Activated CD4-positive, alpha-beta T cell treated with anti-CD3 and anti-CD28 coated beads for 1 hour (primary cell): ENCODE measurements at places on chromosomes 11 and 22.

- DNase-seq = no peak
These were observed 57.6 kb downstream of the NRXN2 start for GRCh38 chr11:64665411-64665821.

DNA sequence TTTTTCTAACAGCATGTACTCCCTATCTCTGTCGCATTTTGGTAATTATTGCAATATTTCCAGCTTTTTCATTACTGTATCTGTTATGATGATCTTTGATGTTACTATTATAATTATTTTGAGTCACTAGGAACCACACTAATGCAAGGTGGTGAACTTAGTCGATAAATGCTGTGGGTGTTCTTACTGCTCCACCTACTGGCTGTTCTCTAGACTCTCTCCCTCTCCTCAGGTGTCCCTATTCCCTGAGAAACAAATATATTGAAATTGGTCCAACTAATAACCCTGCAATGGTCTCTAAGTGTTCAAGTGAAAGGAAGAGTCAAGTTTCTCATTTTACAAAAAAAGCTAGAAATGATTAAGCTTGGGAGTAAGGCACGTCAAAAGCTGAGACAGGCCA, 10.5 kb downstream of the ARL14EP start:
- no peak for DNase-seq

- no peak for DNase-seq
These were observed 81.0 kb downstream of the FBXO7 start for GRCh38 chr22:32555581-32555980.

GRCh38 chr22:36541831-36542411, 13.0 kb upstream of the EIF3D start:
- no peak for DNase-seq

DNA sequence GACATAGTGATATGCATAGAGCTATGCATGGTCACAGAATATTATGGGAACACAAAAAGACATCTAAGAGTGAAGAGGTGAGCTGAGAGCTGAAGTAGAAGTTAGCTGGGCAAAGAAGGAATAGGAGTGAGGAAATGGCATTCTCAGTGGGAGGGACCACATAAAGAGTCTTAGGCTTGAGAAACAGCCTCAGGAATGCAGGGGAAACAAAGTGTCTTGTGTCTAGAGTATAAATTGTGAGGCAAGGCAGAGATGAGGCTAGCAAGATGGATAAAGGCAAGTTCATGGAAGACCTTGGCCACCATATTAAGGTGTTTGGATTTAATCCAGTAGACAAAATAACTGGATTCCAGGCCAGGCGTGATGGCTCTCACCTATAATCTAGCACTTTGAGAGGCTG, 40.6 kb upstream of the CRTAM start:
- no peak for DNase-seq

DNA sequence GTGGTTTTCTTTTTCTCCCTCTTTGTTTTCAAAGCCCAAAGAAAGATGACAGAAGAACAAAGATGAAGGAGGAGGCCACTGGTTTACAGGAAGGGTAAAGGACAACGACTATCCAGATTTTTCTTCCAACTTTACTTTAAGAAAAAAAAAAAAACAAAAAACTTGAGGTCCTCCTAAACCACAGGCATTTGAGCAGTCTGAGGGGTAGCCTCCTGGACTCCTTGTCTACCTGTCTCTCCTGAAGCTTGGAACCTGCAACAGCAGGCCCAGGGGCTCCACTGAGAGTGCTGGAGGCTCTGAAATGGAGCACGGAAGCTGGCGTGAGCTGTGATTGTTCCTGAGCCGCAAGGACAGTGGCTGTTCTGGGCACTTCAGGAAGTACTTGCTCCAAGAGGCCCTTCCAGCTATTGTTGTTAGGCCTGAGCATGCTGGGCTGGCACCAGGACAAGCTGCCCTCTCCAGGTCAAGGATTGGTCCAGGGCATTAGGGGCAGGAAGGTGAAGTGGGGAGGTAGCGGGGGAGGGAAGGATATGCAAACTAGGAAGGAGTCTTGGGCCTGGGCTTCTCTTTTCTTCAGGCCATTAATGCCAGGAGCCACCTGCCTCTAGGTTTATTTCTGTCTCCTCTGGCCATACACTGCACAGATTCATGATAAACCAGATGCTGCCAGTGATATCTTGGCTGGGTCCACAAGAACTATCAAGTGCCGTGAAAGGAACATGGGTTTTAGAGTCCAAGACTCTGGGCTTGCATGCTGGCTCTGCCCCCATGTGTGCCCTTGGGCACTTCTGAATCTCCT, 147.3 kb downstream of the CCDC34 start:
- DNase-seq = no peak

- DNase-seq = peak; percentile 37
These were observed 77.4 kb downstream of the GGTLC2 start for GRCh38 chr22:22721681-22722354.

DNA sequence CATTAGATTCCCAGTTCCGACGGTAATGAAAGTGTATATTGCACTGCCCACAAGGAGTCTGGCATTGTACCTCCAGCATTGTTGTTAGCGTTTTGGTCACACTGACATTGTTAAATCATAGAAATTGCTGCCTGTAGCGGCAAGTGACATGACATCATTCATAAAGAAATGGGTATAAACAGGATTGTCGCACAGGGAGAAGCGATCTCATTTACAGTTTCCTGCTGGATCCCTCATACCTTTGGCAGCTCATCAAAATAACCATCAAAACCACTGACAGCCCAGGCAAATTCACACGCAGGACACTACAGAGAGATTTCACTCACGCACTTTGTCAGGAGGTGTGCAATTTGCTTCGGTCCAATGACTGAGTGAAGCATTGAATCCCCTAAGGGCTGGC, 3.5 kb downstream of the HTR3B start:
- DNase-seq = no peak
